Esophagus muscularis mucosa (tissue), 4 donors: ENCODE measurements at places on chromosomes 6 and 20. TPM values are rescaled to one million over a fixed set of nuclear protein-coding genes. Genes with fewer than 3 reads are reported as not detected.

The RPS6KA2 gene
- total RNA-seq, result 109 TPM

The WFDC5 gene
- not detected for total RNA-seq

The ENTPD6 gene
- 39.0 TPM for total RNA-seq

The APOM gene
- total RNA-seq, result 2.1 TPM

The LPA gene
- not detected for total RNA-seq

The DEFB124 gene
- not detected for total RNA-seq

- DNase-seq, result no peak
- peaks cover 20% of the 10 kb centered on the region for H3K36me3 ChIP-seq
- no peak overlapping the region for H3K4me3 ChIP-seq
- peaks cover 5% of the 10 kb centered on the region for H3K4me1 ChIP-seq
- no peak overlapping the region for H3K27ac ChIP-seq
These were observed 32.9 kb downstream of the SIRPA start for GRCh38 chr20:1928154-1928553.

DNA sequence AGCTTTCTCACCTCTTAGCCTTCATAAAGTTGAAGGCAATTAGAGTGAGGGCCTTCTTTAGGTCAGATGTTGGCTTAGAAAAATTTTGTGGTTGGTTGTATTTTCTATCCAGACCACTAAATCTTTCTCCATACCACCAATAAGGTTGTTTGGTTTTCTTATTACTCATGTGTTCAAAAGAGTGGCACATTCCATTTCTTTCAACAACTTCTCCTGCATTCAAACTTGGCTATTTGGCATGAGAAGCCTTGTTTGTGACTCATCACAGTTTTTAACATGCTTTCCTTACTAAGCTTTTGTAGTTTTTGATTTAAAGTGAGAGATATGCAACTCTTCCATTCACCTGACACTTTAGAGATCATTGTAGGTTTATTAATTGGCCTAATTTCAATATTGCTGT lies 949.6 kb downstream of the TBC1D32 start:
- no peaks in the 10 kb centered on the region for H3K27me3 ChIP-seq
- H3K4me1 ChIP-seq, result no peaks in the 10 kb centered on the region
- no peaks in the 10 kb centered on the region for H3K36me3 ChIP-seq
- DNase-seq, result no peak

- H3K4me3 ChIP-seq, result no peak overlapping the region
- no peak overlapping the region for H3K27ac ChIP-seq
- no peaks in the 10 kb centered on the region for H3K36me3 ChIP-seq
- H3K4me1 ChIP-seq, result no peaks in the 10 kb centered on the region
These were observed 446.7 kb downstream of the BCKDHB start for GRCh38 chr6:80553071-80553740.

DNA sequence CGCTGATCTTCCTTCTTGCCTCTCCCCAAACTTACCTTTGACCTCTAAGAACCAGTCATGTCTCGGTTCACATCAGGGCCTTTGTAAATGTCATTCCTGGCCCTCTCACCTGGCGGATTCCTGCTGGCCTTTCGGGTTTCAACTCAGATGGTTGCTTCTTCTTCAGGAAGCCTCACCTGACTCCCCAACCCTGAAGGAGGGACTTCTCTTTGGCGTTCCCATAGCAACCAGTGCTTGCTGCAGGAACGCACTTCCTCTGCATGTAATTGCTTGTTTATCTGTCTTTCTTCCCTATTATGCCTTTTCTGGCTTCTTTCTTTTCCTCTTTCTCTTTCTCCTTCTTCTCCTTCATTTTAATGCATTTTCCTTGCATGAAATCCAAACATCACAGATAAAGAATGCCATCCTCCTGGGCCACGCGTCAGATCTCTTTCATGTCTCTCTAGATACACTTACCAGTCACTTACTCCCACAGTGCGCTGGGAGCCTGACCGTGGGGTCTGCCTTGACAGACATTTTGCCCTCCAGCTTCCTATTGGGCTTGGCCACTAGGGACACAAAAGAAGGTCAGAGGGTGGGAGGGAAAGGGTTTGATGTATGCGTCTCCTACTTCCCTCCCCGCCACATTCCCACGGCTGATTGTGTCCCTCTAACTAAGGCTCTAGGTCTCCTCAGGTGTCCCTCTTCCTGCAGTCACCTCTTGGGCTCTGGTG lies 295.7 kb upstream of the TSHZ2 start:
- H3K4me3 ChIP-seq, result no peak overlapping the region
- no peaks in the 10 kb centered on the region for H3K4me1 ChIP-seq
- no peaks in the 10 kb centered on the region for H3K36me3 ChIP-seq
- no peaks in the 10 kb centered on the region for H3K27me3 ChIP-seq
- DNase-seq, result peak; percentile 26

- H3K27ac ChIP-seq, result no peak overlapping the region
- H3K4me1 ChIP-seq, result peaks cover 3% of the 10 kb centered on the region
- peaks cover 100% of the 10 kb centered on the region for H3K36me3 ChIP-seq
- no peak overlapping the region for H3K4me3 ChIP-seq
- no peak for DNase-seq
These were observed 44.3 kb downstream of the EZR start for GRCh38 chr6:158774717-158775449.

- H3K27me3 ChIP-seq, result no peaks in the 10 kb centered on the region
- H3K4me3 ChIP-seq, result no peak overlapping the region
- peaks cover 79% of the 10 kb centered on the region for H3K4me1 ChIP-seq
- H3K36me3 ChIP-seq, result no peaks in the 10 kb centered on the region
These were observed 7.5 kb downstream of the TRAF3IP2 start for GRCh38 chr6:111598181-111598580.

- DNase-seq, result no peak
- peaks cover 19% of the 10 kb centered on the region for H3K27me3 ChIP-seq
- H3K36me3 ChIP-seq, result peaks cover 2% of the 10 kb centered on the region
- peaks cover 12% of the 10 kb centered on the region for H3K4me1 ChIP-seq
- H3K4me3 ChIP-seq, result no peak overlapping the region
- no peak overlapping the region for H3K27ac ChIP-seq
These were observed 5.8 kb downstream of the TFAP2C start for GRCh38 chr20:56634735-56635385.

DNA sequence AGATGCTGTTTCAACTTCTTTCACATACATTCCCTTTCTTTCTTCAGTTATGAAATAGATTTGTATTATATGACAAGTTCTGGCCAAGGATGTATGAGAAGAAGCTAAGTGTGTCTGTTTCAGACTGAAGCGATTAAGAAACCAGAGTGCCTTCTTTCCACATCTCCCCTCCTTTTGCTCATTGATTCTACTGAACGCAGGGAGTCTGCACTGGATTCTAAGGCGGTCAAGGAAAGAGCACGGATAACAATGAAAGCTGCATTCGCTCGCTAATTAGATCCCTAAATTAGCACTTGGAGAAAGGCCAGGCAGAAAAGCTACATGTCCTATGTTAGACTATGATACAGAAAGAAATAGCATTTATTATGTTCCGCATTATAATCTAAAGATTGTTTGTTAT lies 267.7 kb downstream of the HAO1 start:
- no peak overlapping the region for H3K27ac ChIP-seq
- DNase-seq, result no peak
- no peaks in the 10 kb centered on the region for H3K36me3 ChIP-seq
- no peaks in the 10 kb centered on the region for H3K27me3 ChIP-seq

- no peak overlapping the region for H3K27ac ChIP-seq
- no peaks in the 10 kb centered on the region for H3K36me3 ChIP-seq
- H3K27me3 ChIP-seq, result no peaks in the 10 kb centered on the region
- no peak for DNase-seq
- H3K4me1 ChIP-seq, result no peaks in the 10 kb centered on the region
These were observed 26.1 kb downstream of the IYD start for GRCh38 chr6:150394899-150395295.

GRCh38 chr6:148328876-148329555 lies 13.6 kb upstream of the SASH1 start:
- no peaks in the 10 kb centered on the region for H3K27me3 ChIP-seq
- no peak for DNase-seq

DNA sequence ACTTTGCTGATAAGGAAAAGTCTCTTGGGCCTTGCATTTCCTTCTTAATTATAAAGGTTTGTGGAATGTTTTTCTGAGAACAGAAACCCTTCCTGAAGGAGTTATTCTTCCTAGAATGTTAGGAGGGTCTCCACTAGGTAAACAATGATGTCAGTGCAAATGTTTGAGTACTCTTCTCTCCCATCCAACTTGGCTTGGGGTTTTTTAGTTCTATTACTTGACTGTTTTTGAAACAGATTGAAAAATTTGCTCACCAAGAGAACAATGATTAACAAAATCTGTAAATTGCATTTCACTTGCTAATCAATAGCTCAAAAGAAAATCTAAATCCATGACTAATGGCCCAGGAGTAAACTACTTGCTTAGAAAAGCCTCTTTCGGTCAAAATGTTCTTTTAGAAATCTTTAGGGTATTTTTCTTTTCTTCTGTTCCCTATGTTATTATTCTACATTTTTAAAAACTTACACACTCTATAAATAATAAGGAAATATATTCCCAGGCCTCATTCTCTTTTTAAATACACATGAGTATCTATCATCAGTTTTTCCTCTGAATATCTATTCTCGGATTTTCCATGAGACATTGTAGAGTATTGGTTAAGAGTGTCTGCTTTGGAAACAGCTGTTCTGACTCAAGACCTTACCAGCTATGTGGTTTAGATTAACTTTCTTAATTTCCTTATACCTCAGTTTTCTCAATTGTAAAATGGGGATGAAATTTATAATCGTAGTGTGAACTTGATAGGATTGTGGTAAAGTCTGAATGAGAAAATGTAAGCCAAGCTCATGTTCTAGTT lies 234.2 kb upstream of the CITED2 start:
- no peaks in the 10 kb centered on the region for H3K4me1 ChIP-seq
- H3K27ac ChIP-seq, result no peak overlapping the region
- H3K4me3 ChIP-seq, result no peak overlapping the region
- H3K27me3 ChIP-seq, result no peaks in the 10 kb centered on the region

- H3K27ac ChIP-seq, result no peak overlapping the region
- no peak overlapping the region for H3K4me3 ChIP-seq
- no peak for DNase-seq
- no peaks in the 10 kb centered on the region for H3K36me3 ChIP-seq
- H3K27me3 ChIP-seq, result no peaks in the 10 kb centered on the region
- H3K4me1 ChIP-seq, result no peaks in the 10 kb centered on the region
These were observed 336.4 kb downstream of the CDH26 start for GRCh38 chr20:60294632-60295031.

DNA sequence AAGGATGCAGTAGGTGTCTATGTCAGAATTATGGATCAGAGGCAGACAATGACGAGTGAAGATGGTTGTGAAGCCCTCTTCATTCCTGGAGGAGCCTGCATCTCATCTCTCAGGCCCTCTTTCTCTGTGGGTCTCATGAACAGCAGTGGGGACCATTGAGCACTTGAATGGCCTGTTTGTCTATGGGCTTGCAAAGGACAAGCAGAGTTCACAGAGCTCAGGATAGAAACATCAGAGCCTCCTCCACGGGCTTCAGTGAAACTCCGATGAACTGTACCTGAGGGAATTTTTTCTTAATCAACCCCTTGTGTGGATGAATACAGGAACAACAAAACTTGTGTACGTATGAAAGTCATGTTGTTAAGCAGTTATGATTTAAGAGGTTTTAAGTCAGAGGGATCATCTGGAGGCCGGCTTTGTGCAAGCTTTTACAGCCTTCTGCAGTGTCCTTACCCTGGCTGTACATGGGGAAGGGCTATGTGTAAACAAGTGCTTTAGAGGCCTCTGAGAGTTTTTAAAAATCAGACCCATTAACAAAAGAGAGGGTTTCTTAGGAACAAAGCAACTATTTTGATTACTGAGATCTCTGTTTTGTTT lies 29.7 kb upstream of the PI16 start:
- H3K36me3 ChIP-seq, result peaks cover 59% of the 10 kb centered on the region
- H3K4me3 ChIP-seq, result no peak overlapping the region
- no peaks in the 10 kb centered on the region for H3K27me3 ChIP-seq
